ENCODE measurements at places on chromosomes 3 and 15.

DNA sequence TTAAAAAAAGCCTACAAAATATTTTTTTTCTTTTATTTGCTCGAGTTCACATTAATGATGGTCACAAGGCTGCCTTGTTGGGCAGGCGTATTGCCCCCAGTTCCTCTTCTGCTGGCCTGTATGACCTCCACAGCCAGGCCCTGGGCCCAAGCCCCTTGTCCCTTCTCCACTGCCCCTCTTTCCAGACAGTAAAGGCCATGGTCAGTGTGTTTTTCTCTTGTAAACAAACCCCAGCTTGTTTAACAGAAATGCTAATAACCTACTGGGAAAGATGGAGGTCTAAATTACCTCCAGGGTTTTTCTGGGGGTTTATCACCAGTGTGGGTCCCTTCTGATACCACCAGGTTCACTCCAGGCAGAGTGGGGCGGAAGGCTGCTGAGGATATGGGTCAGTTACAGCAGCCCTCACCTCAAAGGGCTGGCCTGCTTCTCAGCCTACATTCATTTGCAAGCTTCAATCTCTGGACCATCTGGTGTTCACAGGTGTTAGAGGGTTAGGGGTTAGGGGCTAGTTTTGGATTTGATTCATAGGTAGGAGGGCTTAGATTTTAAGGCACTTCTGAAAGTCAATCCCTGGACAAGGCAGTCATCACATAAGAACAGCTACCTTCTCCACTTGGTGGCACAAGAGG, 2.0 kb upstream of the MANF start:
- DNase-seq = no peak

GRCh38 chr3:33041909-33042308, 55.0 kb downstream of the GLB1 start:
- no peak for DNase-seq

- DNase-seq = no peak
Measured at GRCh38 chr3:28847736-28848135, 433.1 kb upstream of the RBMS3 start.

GRCh38 chr15:37098468-37099318, 1.7 kb downstream of the MEIS2 start:
- DNase-seq = peak; percentile 15

GRCh38 chr3:105904251-105904650, 35.4 kb upstream of the CBLB start:
- no peak for DNase-seq

DNA sequence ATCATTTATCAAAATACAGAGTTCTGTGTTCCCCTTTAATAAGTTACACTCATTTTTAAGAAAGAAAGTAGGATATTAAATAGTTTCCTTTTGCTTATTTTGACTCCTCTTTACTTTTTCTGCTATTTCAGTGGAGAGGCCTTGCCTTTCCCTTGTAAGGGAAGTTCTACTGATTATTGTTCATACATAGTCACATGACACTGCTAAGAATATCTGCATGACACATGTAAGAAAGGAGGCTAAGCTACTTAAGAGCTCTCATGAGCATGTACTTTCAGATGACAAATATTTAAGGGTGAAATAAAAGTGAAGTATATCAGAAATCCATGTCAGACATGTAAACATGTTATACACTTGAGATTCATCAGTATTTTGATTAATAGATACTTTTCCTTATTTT, 39.0 kb downstream of the MYRIP start:
- no peak for DNase-seq

- no peak for DNase-seq
Measured at GRCh38 chr15:34721802-34722438, 32.9 kb downstream of the GJD2 start.

GRCh38 chr15:89486726-89487050, 9.7 kb downstream of the RHCG start:
- DNase-seq = peak; percentile 90

- DNase-seq = no peak
Measured at GRCh38 chr15:68195336-68196112, 9.6 kb downstream of the CALML4 start.

Measured in suppressor macrophage (primary cell).